ENCODE measurements at places on chromosomes 1 and 21.

DNA sequence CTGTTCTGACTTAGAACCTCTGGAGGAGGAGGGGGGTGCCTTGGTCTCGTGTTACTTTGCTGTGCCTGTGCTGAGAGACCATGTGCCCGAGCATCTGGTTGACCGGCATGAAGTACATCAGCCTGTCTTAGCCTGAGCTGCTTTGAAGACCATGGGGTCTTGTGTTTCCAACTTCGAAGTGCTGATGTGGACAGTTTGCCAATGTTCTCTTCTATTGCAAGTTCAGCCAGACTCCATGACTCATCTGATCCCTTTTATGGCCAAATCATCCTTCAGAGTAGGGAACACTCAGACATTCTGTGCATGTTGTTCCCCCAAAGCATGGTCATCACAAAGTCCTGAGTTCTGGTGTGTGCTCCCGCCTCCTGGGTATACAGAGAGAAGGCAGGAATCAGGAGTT lies 6.0 kb upstream of the PLA2G2C start:
- no peak for DNase-seq

DNA sequence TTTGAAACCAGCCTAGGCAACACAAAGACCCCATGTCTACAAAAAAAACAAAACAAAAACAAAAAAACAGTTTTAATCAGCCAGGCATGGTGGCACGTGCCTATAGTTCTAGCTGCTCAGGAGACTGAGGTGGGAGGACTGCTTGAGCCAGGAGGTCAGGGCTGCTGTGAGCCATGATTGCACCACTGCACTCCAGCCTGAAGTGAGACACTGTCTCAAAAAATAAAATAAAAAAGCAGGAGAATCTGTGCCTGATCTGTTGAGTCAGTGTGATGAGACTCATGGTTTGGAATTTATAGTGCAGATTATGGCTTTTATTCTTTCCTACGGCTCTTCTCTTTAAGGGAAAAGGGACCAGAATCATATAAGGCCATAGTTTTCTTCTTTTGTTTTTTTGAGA lies 16.5 kb downstream of the TRIT1 start:
- DNase-seq, result no peak

DNA sequence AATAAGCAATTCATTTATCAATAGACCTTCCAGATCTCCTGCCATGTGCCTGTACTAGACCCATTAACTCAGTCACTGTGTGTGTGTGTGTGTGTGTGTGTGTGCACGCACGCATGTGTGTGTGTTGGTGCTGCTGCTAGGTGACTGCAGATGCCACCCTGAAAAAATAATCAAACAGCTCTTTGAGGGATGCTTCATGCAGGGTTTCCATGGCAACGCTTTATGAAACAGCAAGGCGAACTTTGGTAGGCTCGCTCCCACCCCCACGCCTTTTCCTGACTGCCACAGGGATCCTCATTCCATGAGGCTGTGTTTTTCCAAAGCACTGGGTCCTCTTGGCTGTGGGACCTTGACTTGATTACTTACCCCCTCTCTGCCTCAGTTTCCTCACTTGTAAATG lies 94.0 kb downstream of the HMGB4 start:
- no peak for DNase-seq

- no peak for DNase-seq
Observed at GRCh38 chr1:77744576-77744975, 15.1 kb downstream of the USP33 start.

- no peak for DNase-seq
Observed at GRCh38 chr1:210822932-210823331, 311.0 kb downstream of the KCNH1 start.

DNA sequence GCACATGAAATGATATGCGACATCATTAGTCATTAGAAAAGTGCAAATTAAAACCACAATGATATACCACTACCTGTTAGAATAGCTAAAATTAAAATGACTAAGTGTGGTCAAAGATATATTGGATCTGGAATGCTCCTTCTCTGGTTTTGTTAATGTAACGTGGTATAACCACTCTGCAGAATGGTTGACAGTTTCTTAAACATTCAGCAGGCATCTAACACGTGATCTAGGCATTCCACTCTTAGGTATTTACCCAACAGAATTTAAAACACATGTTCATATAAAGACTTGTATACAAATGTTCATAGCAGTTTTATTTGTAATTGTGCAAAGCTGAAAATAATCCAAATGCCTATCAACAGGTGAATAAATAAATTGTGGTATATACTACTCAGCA lies 165.0 kb upstream of the PLXNA2 start:
- no peak for DNase-seq
